ENCODE measurements at places on chromosomes 7 and 10. TPM values are rescaled to one million over a fixed set of nuclear protein-coding genes. Genes with fewer than 3 reads are reported as not detected.

- peaks cover 26% of the 10 kb centered on the region for H3K36me3 ChIP-seq
- no peaks in the 10 kb centered on the region for H3K27me3 ChIP-seq
- peaks cover 70% of the 10 kb centered on the region for H3K4me1 ChIP-seq
- H3K27ac ChIP-seq, result peak overlapping the region; percentile 87
- H3K4me3 ChIP-seq, result no peak overlapping the region
- no peak for DNase-seq
Measured at GRCh38 chr7:3068530-3068929, 24.9 kb upstream of the CARD11 start.

DNA sequence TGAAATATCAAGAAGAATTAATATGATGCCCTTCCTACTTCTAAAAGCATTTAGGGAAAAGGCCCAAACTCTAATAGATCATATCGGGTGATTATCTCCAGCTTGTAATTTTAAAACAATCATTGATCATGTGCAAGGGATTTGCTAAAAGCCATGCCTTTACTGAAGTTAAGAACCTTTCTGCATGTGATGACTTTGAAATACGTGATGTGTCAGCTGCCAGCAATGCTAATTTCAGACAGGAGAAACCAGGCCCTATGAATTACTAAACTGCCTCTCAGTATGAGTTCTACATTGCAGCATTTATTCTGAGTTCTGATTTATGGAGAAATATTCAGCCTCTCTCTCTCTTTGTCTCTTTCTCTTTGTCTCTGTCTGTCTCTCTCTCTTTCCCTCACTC lies 203.6 kb upstream of the AKR1E2 start:
- H3K4me3 ChIP-seq, result no peak overlapping the region
- no peak overlapping the region for H3K27ac ChIP-seq
- no peak for DNase-seq
- H3K4me1 ChIP-seq, result no peaks in the 10 kb centered on the region
- peaks cover 19% of the 10 kb centered on the region for H3K27me3 ChIP-seq

GRCh38 chr10:116270126-116270770 lies 2.8 kb downstream of the GFRA1 start:
- no peak overlapping the region for H3K4me3 ChIP-seq
- H3K4me1 ChIP-seq, result peaks cover 7% of the 10 kb centered on the region
- H3K27ac ChIP-seq, result no peak overlapping the region
- no peaks in the 10 kb centered on the region for H3K36me3 ChIP-seq
- DNase-seq, result no peak

GRCh38 chr10:3886191-3886590 lies 101.2 kb upstream of the KLF6 start:
- no peak for DNase-seq
- H3K27ac ChIP-seq, result no peak overlapping the region
- no peak overlapping the region for H3K4me3 ChIP-seq
- H3K4me1 ChIP-seq, result no peaks in the 10 kb centered on the region
- peaks cover 3% of the 10 kb centered on the region for H3K36me3 ChIP-seq

GRCh38 chr10:78215645-78216044 lies 182.0 kb downstream of the RPS24 start:
- H3K36me3 ChIP-seq, result no peaks in the 10 kb centered on the region
- H3K27ac ChIP-seq, result no peak overlapping the region
- H3K4me1 ChIP-seq, result peaks cover 15% of the 10 kb centered on the region
- H3K4me3 ChIP-seq, result no peak overlapping the region
- peaks cover 23% of the 10 kb centered on the region for H3K27me3 ChIP-seq

- no peaks in the 10 kb centered on the region for H3K36me3 ChIP-seq
- DNase-seq, result no peak
- H3K4me1 ChIP-seq, result peaks cover 5% of the 10 kb centered on the region
- peaks cover 25% of the 10 kb centered on the region for H3K27me3 ChIP-seq
- H3K4me3 ChIP-seq, result no peak overlapping the region
Measured at GRCh38 chr10:132020456-132020855, 38.7 kb upstream of the BNIP3 start.

DNA sequence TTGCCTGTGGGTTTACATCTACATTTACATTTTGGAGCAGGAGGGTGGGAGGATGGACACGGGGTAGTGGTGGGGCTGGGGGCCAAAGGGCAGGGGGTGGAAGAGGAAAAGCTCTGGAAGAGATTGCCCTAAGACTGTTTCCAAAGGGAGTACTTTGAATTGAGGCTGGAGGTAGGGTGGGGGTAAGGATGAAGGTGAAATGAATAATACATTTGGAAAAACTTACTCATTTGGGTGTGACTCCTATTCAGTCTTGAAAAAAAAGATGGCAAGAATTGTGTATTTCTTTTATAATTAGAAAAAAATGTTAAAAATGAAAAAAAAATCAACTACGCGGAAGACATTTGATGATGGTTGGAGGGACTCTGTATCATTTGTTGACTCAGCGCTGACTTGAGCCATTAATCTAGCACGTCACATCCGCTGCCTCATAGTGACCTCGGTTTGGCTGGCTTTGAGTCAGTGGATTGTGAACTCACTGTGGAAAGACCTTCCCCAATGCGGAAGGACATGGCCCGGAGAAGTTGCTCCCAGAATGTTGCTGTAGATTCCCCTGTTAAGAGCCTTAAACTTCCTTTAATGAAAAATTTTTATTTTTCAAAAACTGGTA lies 2.8 kb downstream of the FAM180A start:
- H3K4me3 ChIP-seq, result no peak overlapping the region
- no peak for DNase-seq
- H3K27me3 ChIP-seq, result peaks cover 3% of the 10 kb centered on the region
- no peak overlapping the region for H3K27ac ChIP-seq
- H3K4me1 ChIP-seq, result no peaks in the 10 kb centered on the region

DNA sequence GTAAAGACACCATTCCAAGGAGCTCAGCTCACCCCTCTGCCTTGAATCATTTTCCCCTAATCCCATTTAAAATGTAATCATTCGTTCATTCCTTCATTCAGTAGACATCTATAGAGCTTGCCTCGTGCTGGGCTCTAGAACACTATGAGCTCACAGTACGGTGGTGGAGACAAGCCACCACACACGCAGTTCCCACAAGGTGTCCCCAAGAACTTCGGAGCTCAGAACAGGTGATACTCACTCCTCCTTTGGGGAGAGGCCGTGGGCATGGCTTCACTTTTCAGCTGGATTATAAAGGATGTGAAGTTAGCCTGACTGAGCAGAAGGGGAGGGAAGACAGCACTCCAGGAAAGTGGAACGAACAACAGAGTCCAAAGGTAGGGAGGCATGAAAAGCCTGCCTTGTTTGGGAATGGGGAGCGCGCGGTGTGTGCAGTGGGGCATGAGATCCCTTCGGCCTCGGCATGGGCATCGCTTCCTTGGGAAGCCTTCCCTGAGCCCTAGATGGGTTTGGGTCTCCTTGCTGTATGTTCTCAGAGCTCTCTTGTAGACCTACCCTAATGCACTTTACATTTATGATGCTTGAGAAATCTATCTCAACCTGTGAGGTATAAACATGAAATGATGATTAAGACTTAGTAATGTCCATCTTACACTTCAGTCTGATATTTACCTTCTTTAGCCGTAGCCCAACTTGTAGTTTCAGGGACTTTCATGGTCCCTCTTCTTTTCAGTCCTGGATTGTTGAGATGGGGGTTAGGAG lies 809 bp upstream of the OGA start:
- H3K36me3 ChIP-seq, result peaks cover 23% of the 10 kb centered on the region
- peak overlapping the region; percentile 93 for H3K4me3 ChIP-seq
- peaks cover 37% of the 10 kb centered on the region for H3K4me1 ChIP-seq
- DNase-seq, result no peak
- H3K27ac ChIP-seq, result peak overlapping the region; percentile 95

DNA sequence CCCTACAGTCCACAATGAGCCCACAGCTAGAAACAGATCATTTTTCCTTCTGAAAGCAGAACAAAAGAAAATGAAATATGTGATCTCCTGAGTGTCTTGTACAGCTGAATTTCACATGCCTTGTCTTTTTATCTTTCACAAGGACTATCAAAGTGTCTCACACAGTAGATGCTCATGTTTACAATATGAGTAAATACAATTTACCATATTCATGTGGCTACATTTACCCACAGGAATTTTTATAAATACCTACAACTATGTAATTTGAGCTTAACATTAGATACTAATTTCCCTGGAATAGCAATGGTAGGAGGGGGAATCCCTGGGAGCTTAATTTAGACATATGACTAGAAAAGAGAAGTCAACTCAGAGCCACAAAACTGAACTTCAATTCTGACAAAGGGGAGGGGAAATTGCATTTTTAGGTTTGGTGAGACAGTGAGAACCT lies 186.2 kb downstream of the MACC1 start:
- no peaks in the 10 kb centered on the region for H3K36me3 ChIP-seq
- no peak overlapping the region for H3K4me3 ChIP-seq
- H3K27ac ChIP-seq, result no peak overlapping the region
- H3K4me1 ChIP-seq, result no peaks in the 10 kb centered on the region

- H3K36me3 ChIP-seq, result peaks cover 54% of the 10 kb centered on the region
- peak overlapping the region; percentile 88 for H3K27ac ChIP-seq
- H3K4me3 ChIP-seq, result peak overlapping the region; percentile 83
- no peak for DNase-seq
Measured at GRCh38 chr10:43607199-43607573, 948 bp downstream of the ZNF485 start.

GRCh38 chr10:99431190-99431760 lies 851 bp upstream of the GOT1 start:
- peak overlapping the region; percentile 98 for H3K4me3 ChIP-seq
- H3K4me1 ChIP-seq, result peaks cover 41% of the 10 kb centered on the region
- DNase-seq, result peak; percentile 21
- peak overlapping the region; percentile 93 for H3K27ac ChIP-seq
- no peaks in the 10 kb centered on the region for H3K27me3 ChIP-seq

DNA sequence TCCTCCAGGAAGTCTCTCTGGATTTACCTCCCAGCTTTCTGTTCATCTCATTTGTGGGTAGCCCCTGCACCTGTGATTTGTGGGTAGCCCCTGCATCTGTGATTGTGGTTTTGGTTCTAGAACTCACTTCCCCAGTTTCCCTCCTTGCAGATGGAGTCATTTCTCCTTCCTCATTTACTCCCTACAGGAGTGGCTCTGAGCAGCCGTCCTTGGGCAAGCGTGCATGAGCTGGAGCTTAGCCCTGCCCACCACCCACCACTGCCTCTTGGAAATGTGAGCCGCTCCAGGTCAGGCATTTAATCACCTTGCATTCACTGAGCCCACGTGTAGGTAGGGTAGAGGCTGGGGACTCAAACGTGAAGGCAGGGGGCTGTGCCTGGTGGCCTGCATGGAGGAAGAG lies 8.2 kb downstream of the COL26A1 start:
- no peak overlapping the region for H3K27ac ChIP-seq
- H3K4me3 ChIP-seq, result no peak overlapping the region
- DNase-seq, result no peak
- peaks cover 6% of the 10 kb centered on the region for H3K4me1 ChIP-seq
- H3K27me3 ChIP-seq, result peaks cover 3% of the 10 kb centered on the region
- no peaks in the 10 kb centered on the region for H3K36me3 ChIP-seq

DNA sequence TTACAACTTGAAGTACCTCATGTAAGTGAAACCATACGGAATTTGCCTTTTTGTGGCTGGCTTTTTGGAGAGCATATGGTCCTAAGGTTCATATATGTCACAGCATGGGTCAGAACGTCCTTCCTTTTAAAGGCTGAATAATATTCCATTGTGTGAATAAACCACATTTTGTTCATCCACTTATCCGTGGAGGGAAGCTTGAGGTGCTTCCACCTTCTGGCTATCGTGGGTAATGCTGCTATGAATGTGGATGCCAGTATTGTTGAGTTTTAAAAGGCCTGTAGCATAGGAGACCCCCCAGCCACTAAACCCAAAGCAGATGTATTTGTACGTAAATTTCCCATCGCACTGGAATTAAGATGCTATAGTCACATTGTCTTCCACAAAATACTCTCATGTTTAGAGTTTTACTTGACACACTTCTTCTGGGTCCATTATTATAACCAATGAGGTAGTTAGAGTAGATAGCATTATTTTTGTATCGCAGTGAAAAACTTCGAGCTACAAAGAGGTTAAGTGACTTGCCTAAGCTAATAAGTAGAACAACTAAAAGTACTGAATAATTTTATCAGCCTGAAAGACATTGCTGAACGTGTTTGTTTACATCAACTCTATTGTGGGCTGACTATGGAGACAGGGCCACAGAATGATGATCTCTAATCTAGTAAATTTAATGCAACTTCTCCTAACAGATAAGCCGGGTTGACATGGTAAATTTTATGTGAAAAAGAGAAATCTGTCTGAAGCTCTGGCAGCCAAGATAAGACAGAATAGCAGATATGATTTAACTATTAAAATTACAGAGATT lies 183.0 kb upstream of the CTBP2 start:
- no peak overlapping the region for H3K27ac ChIP-seq
- H3K4me3 ChIP-seq, result no peak overlapping the region
- H3K36me3 ChIP-seq, result no peaks in the 10 kb centered on the region
- no peak for DNase-seq
- H3K27me3 ChIP-seq, result peaks cover 8% of the 10 kb centered on the region
- H3K4me1 ChIP-seq, result no peaks in the 10 kb centered on the region

DNA sequence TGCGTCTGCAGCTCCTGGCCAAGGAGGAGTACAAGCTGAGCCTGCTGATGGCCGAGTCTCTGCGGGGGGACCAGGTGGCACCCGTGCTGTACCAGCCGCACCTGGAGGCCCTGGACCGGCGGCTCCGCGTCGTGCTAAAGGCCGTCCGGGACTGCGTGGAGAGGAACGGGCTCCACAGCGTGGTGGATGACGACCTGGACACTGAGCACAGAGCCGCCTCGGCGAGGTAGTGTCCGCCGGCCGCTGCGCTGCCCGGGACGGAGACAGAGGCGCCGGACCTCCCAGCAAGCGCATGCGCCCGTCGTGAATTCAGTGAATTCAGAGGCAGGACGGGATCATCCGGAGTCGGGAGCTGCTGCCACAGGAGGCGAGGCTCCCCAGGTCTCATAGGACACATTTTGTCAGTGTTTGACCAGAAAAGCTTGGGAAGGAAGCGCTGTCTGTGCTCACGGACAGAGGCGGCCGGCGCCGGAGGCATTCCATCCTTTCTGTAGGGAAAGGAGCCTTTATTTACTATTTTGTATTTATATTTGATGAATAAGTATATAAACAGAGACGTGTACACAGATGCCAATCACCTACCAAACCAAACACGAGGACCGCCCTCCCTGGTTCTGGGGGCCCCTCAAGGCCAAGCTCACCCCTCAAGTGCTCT lies 30.1 kb upstream of the FOXL3 start:
- no peak overlapping the region for H3K4me3 ChIP-seq
- H3K27ac ChIP-seq, result no peak overlapping the region
- H3K36me3 ChIP-seq, result peaks cover 5% of the 10 kb centered on the region
- DNase-seq, result no peak

DNA sequence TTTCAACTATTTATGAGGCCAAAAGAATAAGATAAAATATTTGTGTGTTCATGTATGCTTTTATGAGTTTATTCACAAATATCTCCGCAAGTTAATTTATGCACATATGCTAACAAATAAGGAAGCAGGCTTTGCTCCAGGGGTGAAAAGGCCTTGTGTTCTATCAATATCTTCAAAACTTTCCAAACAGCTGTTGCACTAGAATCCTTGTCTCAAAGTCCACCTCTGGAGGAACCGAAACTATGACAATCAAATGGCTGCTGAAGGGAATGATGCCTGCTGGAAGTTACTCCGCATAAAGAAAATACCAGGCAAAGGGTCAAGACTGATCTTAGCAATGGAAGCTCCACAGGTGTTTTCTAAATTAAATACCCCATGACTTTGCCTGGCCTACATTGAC lies 145.0 kb upstream of the GHITM start:
- H3K27ac ChIP-seq, result no peak overlapping the region
- no peak for DNase-seq
- no peak overlapping the region for H3K4me3 ChIP-seq

Gene INMT
- not detected for total RNA-seq

Gene PLXNA4
- 0.29 TPM for total RNA-seq

Gene PON1
- total RNA-seq, result not detected

Gene RELN
- not detected for total RNA-seq

Gene OR2A12
- total RNA-seq, result not detected

Gene HOXA7
- not detected for total RNA-seq

Gene LLCFC1
- total RNA-seq, result not detected

All from activated naive CD8-positive, alpha-beta T cell treated with anti-CD3 and anti-CD28 coated beads for 36 hours (primary cell).